Transverse colon (tissue), 4 donors: ENCODE measurements at places on chromosomes 1 and 21.
A peak's percentile ranks its signal among the peaks of the same experiment; 100 is the strongest.

DNA sequence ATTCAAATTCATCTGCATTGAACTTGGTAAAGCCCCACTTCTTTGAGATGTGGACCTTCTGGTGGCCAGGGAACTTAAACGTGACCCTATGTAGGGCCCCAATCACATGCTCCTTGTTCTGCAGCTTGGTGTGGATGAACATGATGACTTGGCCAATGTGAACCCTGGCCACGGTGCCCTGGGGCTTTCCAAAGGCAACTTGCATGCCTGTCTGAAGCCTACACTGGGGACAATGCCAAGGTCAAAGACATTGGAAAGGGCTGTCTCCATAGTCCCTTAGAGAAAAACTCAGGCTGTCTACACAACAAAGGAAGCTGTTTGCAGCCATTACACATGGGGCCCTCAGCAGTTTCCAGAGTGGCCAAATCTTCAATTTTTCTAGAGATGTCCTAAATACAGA, 8.9 kb upstream of the VPS13D start:
- no peak for DNase-seq
- no peaks in the 10 kb centered on the region for H3K4me1 ChIP-seq
- no peak overlapping the region for H3K27ac ChIP-seq
- no peaks in the 10 kb centered on the region for H3K36me3 ChIP-seq

DNA sequence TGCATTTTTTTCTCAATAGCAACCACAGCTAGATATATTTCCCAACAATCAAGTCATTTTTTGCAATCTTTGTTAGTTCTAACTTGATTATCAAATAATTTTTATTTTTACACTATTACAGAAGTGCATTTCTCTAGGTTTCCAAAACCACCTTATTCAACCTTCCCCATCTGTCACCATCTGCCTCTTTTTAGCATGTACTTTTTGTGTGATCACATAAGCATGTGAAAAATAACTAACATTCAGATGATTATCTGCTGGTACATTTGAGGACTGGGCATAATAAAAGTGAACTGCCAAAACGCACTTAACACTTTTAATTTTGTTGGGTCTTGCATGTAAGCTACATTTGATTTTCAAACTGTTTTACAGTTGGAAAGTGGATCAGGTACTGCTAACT, 291.5 kb downstream of the AKT3 start:
- no peak overlapping the region for H3K27ac ChIP-seq
- H3K36me3 ChIP-seq = no peaks in the 10 kb centered on the region
- no peaks in the 10 kb centered on the region for H3K27me3 ChIP-seq
- no peak overlapping the region for H3K4me3 ChIP-seq
- no peaks in the 10 kb centered on the region for H3K4me1 ChIP-seq
- no peak for DNase-seq

- no peaks in the 10 kb centered on the region for H3K27me3 ChIP-seq
- no peaks in the 10 kb centered on the region for H3K36me3 ChIP-seq
- no peak overlapping the region for H3K4me3 ChIP-seq
- no peak for DNase-seq
These were observed 51.7 kb downstream of the SLC16A1 start for GRCh38 chr1:112904071-112904830.

DNA sequence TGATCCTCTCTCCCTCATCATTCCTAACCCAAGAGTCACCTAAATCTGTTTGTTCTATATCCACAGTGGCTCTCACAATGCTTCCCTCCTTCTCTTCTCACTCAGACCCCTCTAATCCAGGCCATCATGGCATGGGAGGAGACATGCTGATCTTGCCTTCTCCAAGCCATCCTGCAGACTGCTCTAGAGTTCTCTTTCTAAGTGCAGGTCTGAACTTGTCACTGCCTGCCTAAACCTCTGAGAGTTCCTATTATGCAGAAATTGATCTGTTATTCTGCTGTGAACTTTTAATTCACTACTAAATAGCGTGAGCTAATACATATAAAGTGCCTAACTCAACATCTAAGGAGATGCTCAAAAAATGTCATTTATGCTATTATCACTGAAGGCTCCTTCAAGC, 26.8 kb downstream of the LAMC2 start:
- H3K27ac ChIP-seq = no peak overlapping the region
- H3K36me3 ChIP-seq = no peaks in the 10 kb centered on the region
- no peaks in the 10 kb centered on the region for H3K27me3 ChIP-seq
- no peak overlapping the region for H3K4me3 ChIP-seq
- DNase-seq = no peak

DNA sequence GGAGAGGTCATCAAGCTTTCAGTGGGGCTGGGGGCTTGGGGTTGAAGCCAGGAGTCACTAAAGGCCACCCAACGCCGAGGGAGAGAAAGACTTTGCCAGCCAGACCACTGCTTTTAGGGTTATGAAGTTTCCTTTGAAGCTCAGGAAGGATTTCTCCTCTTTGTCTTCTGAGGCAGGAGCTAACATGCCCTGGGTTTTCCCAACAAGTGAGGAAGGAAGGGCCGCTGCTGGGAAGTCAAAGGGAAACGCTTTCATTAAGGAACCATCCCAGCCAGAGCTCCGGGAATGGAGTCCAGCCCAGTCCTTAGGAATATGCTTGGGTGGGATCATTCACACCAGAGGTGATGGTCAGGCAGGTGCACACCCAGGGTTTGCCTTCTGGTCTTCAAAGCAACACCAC, 436.9 kb downstream of the PRDM2 start:
- no peaks in the 10 kb centered on the region for H3K27me3 ChIP-seq
- DNase-seq = no peak
- H3K27ac ChIP-seq = no peak overlapping the region
- H3K4me3 ChIP-seq = no peak overlapping the region

DNA sequence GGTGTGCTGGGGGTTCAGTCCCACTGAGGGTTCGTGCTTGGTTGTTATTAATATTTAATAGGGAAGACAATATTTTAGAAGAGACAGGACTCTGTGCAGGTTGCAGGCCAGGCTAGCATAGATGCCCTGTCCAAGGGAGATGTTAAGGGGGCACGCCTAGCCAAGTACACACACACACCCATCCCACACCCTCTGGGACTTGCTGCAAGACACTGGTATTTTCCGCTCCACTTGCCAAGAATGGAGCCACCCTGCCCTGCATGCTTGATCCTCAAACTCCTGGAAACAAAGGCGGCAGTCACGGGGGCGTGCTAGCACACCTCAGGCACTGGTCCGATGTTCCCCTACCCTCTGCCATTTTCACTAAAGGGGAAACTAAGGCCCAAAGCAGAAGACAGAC, 99.1 kb downstream of the MRPL37 start:
- peak overlapping the region; percentile 87 for H3K27ac ChIP-seq
- H3K36me3 ChIP-seq = no peaks in the 10 kb centered on the region
- H3K4me1 ChIP-seq = peaks cover 59% of the 10 kb centered on the region
- H3K27me3 ChIP-seq = no peaks in the 10 kb centered on the region

GRCh38 chr1:225480825-225481434, 53.1 kb upstream of the LBR start:
- peaks cover 3% of the 10 kb centered on the region for H3K4me1 ChIP-seq
- H3K36me3 ChIP-seq = no peaks in the 10 kb centered on the region

GRCh38 chr1:235902677-235903542, 36.2 kb upstream of the LYST start:
- peak; percentile 86 for DNase-seq
- no peak overlapping the region for H3K4me3 ChIP-seq

GRCh38 chr1:171221665-171222591, 26.4 kb upstream of the FMO1 start:
- peaks cover 13% of the 10 kb centered on the region for H3K4me1 ChIP-seq
- DNase-seq = no peak
- H3K27ac ChIP-seq = no peak overlapping the region
- no peak overlapping the region for H3K4me3 ChIP-seq
- H3K27me3 ChIP-seq = no peaks in the 10 kb centered on the region

DNA sequence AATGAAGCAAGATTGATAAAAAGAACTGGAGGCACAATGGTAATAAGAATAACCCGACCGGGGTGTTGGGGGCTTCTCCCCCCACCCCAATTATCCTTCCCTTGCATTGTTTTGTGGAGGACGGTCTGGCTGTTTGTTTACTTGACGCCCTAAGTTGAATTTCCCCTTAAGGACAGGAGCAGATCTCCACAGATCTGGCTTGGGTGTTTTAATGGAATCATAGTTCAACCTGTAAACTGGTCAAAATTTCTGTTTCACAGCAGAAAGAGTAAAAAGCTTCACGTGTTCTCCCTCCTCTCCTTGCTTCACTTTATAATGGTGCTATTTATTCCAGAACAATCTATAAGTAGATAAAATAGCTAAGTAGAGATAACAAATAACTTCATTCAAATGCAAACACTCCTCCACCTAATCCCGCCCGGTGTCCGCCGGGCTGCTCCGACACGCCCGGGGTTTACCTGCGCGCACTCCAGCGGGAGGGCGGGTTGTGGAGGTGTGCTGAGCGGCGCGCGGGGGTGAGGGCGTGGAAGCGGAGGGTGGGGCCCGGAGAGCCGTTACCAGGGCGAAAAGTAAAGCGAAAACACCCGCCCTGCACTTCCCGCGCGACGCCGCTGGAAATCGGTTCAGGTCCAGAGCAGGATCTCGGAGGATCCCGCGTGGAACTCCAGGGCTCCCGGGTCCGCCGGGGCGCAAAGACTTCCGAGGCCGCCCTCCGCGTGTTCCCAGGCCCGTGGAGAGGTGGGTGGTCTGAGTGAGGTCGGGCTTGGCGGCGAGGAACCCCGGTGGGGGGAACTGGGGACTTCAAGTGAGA, 2.0 kb upstream of the ATF3 start:
- peaks cover 60% of the 10 kb centered on the region for H3K27me3 ChIP-seq
- peak overlapping the region; percentile 96 for H3K27ac ChIP-seq

GRCh38 chr1:77378723-77379535, 97.1 kb downstream of the AK5 start:
- no peaks in the 10 kb centered on the region for H3K36me3 ChIP-seq
- H3K27me3 ChIP-seq = no peaks in the 10 kb centered on the region
- no peak for DNase-seq
- no peaks in the 10 kb centered on the region for H3K4me1 ChIP-seq
- H3K27ac ChIP-seq = no peak overlapping the region
- no peak overlapping the region for H3K4me3 ChIP-seq

DNA sequence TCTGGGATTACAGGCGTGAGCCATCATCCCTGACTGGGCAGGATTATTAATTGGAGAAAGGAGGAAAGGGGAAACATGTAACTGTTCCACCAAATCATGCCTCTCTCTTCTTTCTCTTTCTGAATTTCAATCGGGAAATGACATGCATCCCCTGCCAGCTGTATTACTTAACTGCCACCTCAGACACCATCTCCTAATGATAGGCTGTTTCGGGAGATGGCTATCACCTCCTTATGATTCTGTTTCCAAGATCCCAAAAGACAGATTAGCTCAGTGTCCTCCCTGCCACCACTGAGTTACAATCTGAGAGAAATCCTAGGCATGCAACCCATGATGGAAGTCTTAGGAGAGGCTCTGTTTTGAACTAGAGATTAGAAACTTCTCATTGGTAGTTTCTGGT, 67.5 kb downstream of the MIS18A start:
- H3K27ac ChIP-seq = no peak overlapping the region
- DNase-seq = no peak
- H3K27me3 ChIP-seq = no peaks in the 10 kb centered on the region
- H3K36me3 ChIP-seq = no peaks in the 10 kb centered on the region
- H3K4me3 ChIP-seq = no peak overlapping the region

DNA sequence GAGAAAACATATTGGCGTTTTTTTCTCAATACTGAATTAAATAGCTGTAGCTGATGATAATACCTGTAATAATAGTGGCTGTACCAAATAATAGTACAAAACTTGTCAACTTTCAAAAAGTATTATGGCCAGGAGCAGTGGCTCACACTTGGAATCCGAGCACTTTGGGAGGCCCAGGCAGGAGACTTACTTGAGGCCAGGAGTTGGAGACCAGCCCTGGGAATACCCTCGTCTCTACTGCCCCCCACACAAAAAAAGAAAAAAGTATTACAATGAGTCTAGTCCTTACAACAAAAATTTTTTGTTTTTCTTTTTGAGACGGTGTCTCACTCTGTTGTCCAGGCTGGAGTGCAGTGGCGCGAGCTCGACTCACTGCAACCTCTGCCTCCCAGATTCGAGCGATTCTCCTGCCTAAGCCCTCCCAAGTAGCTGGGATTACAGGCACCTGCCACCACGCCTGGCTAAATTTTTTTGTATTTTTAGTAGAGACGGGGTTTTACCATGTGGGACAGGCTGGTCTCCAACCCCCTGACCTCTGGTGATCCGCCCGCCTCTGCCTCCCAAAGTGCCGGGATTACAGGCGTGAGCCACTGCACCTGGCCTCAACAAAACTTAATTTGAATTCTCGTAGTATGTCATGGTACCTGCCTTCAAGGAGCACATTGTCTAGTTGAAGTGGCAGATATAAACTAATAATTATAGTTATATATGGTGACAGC, 1.4 kb downstream of the RBBP4 start:
- H3K36me3 ChIP-seq = peaks cover 3% of the 10 kb centered on the region
- peaks cover 54% of the 10 kb centered on the region for H3K4me1 ChIP-seq
- H3K27me3 ChIP-seq = no peaks in the 10 kb centered on the region
- H3K4me3 ChIP-seq = peak overlapping the region; percentile 82
- H3K27ac ChIP-seq = peak overlapping the region; percentile 99

DNA sequence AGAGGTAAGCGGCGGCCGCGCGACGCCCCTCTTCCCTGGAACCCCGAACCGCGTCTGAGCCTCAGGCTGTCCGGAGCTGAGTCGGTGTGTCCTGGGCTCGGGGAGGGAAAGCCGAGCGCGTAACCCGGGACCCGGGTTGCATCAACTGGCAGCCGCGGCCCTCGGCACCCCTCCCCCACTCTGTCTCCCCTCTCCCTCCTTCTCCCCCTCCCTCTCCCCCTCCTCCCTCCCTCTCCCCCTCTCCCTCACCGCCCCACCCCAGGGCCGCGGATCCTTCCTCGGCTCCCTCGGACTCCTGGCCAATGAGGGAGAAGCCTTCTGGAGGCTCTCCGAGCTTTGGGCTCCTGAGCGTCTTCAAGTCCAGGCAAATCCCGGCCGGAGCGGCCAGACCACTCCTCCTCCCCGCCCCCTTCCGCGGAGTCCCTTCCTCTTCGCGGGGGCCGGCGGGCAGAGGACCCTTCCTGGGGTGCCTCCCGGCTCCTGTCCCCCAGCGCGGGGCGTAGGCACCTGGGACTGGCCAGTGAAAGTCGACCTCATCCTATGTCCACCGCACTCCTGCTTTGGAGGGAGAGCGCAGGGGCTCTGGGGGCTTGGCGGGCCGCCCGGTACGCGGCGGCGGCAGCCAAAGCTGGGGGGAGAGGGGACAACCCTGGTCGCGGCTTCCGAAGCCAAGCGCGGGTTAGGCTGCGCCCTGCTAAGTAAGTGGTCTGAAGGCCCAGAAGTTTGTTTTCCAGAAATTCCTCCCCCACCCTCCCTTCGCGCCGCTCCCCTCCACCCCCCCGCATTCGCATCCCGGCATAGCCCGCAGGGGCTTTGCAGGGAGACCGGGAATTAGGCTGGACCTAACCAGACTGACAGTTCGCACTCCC, 850 bp downstream of the SESN2 start:
- peaks cover 51% of the 10 kb centered on the region for H3K4me1 ChIP-seq
- H3K4me3 ChIP-seq = peak overlapping the region; percentile 85
- peak overlapping the region; percentile 90 for H3K27ac ChIP-seq
- DNase-seq = peak; percentile 72
